GM19239 (cell line): ENCODE measurements at places on chromosomes 13 and 19.

- no peak for DNase-seq
Measured at GRCh38 chr19:21568816-21569493, 63.6 kb downstream of the ZNF429 start.

- no peak for DNase-seq
Measured at GRCh38 chr13:108741930-108742329, 112.5 kb downstream of the MYO16 start.

DNA sequence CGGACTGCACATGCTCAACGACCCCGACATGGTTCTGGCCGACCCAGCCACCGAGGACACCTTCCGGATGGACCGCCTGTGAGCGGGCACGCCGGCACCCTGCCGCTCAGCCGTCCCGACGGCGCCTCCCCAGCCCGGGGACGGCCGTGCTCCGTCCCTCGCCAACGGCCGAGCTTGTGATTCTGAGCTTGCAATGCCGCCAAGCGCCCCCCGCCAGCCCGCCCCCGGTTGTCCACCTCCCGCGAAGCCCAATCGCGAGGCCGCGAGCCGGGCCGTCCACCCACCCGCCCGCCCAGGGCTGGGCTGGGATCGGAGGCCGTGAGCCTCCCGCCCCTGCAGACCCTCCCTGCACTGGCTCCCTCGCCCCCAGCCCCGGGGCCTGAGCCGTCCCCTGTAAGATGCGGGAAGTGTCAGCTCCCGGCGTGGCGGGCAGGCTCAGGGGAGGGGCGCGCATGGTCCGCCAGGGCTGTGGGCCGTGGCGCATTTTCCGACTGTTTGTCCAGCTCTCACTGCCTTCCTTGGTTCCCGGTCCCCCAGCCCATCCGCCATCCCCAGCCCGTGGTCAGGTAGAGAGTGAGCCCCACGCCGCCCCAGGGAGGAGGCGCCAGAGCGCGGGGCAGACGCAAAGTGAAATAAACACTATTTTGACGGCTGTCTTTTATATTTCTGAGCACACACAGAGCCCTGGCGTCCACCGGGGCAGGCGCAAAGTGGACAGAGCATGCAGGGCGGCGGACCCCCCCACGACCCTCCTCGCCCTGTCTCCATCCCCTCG, 13.6 kb downstream of the COMP start:
- no peak for DNase-seq

GRCh38 chr13:103656311-103656710, 590.1 kb upstream of the SLC10A2 start:
- DNase-seq = no peak

GRCh38 chr13:29582171-29582570, 13.3 kb downstream of the SLC7A1 start:
- no peak for DNase-seq

DNA sequence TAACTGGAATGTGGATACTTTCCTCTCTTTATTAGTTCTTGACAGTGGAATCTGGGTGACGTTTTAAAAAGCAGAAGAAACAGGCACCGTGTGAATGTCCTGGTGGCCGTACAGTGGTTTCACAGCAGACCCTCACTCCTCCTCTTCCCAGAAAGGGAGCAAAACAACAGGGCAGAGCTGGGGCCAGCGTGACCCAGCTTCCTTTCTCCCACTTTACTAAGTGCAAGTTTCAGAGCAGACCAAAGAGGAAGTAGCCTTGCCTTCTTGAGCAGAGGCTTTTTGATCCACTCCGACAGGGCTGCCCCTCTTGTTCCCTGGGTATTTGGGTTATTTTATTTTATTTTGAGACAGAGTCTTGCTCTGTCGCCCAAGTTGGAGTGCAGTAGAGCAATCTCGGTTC, 19.6 kb upstream of the C19orf33 start:
- DNase-seq = peak; percentile 54

- DNase-seq = peak; percentile 25
Measured at GRCh38 chr13:110944121-110944967, 29.5 kb upstream of the ANKRD10 start.

DNA sequence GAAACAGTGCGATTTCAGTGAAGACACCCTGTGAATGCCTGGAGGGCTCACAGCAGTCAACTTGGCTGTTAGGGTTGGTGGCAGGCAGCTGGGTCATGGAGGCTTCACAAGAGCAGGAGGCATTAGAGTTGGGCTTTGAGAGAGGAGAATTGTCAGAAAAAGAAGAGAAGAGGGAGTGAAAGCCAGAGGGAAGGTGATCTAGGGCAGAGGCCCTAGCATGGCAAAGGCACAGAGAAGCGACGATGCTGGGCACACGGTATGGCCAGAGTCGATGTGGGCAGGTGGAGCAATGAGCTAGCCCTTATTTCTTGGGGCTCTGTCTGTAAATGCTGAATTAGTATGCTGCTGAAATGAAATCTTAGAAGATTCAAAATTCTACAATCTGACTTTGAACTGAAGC, 52.6 kb upstream of the OLFM4 start:
- DNase-seq = no peak

DNA sequence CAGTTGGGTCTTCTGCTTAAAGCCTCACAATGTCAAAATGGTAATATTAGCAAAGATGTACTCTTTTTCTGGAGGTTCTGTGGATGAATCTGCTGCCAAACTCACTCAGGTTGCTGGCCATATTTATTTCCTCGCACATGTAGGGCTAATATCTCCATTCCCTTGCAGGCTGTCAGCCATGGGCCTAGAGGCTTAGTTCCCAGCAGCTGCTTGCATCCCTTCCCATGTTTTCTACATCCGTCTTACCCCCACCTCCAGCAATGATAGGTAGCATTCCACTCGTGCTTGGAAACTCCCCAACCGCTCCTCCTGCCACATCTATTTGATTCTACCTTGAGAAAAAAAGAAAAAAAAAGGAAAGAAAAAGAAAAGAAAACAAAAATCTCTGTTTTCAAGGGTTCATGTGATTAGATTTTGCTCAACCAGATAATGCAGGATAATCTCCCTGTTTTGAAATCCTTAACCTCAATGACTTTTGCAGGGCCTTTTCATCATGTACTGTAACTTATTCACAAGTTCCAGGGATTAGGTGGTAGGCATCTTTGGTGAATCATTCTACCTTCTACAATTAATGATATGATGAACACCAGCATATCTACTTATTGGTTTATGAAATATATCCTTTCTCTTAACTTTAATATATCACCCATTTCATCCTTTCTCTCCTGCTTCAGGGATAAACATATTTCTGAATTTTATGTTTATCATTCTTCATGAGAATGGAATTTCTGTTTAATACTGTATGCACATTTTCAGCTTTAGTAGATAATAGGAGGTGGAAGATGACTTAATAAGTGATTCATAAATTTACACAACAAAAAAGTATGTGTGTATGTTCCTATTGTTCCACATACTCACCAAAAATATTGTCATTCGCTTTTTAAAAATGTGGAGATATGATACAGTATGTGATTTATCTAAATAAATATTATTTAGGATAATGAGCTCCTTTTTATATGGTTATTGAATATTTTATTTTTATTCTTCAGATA, 931.9 kb downstream of the SLITRK5 start:
- DNase-seq = no peak

DNA sequence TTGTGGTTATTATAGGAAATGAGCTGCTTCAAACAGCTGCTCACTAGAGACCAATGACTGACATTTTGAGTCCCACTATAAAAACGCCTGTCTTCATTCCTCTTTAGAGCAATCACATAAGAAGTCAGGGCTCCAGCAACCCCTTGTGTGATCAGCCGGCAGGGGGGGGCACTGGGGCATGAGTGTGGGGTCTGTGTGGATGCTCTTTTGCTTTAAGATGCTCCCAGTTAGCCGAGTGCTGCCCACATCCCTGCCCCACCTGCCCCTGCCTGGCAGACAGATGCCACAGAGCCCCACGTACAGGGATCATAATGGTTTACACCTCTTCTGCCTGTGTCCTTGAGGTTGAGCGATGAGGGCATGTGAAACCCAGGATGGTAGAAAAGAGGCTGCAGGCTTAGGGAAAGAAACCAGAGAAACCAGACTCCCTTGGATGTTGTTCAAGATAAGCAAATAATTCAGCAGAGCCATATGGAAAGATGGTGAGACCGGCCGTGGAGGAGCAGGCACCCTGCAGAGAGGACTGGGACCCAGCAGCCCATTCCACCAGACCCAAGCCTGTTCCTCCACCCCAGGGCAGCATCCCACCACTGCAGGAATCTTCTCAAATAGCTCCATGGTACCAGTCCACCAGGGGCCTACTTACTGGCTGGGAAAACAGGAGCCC, 55.4 kb downstream of the CHST8 start:
- DNase-seq = no peak

DNA sequence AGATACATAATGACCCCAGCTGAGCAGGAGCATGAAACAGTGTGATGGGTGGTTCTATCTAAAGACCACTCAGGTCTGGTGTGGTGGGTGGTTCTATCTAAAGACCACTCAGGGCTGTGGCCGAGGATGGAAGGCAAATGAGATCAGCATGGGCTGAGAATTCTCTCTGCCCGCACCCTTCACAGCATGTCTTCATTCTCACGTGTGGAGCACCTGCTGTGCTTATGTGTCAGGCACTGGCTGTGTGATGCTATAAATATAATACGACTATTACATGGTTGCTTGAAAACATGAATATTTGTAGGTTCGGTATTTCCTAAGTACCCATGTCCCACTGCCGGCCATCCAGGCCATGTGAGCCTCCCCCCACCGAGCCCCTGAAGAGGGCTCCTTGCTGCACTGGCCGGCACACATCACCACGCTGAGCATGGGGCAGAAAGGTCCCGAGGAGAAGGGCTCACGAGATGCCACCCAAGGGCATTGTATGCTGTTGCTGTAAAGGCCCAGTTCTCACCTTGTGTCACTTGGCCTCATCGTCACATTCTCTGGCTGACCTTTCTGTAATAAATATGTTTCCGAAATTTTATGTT, 810.2 kb downstream of the UQCRFS1 start:
- DNase-seq = no peak

DNA sequence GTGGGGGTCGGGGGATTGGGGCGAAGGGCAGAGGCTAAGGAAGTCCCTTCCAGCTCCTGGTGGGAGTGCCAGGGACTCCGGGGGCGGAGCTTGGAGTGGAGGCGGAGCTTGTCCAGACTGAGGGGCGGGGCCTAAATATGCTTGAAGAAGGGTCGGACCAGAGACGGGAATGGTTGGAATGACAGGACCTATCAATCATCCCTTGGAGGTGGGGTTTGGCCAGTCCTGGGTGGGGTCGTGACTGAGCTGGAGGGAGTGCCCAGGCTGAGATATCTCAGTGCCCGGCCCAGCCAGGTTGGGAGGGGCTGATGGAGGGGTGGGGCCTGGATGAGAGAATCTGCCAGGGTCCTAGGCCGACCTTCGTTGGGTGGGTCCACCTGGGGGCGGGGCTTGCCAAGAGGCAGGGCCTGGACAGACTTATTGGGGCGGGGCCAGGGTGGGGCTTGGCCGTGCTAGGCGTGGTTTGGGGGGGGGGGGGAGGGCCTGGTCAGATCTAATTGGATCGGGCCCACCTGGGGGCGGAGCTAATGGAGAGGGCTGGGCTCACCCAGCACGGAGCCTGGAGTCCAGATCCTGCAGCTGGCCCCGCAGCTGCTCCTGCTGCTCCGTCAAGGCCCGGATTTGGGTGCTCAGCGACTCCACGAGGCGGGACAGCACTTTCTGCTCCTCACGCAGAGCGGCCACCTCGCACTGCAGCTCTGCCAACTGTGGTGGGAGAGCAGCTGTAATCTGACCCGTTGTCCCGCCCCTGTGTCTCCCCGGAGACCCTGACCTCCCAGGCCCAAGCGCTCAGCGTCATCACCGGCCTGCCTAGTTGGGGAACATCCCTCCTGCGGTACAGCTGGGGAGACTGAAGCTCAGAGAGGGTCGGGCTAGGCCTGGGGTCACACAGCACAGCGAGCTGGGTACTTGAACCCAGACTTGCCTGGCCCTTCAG, 2.6 kb upstream of the WIZ start:
- no peak for DNase-seq

GRCh38 chr13:90385781-90386489, 961.6 kb upstream of the MIR17HG start:
- DNase-seq = no peak

- no peak for DNase-seq
Measured at GRCh38 chr13:76750126-76750525, 136.1 kb downstream of the KCTD12 start.

DNA sequence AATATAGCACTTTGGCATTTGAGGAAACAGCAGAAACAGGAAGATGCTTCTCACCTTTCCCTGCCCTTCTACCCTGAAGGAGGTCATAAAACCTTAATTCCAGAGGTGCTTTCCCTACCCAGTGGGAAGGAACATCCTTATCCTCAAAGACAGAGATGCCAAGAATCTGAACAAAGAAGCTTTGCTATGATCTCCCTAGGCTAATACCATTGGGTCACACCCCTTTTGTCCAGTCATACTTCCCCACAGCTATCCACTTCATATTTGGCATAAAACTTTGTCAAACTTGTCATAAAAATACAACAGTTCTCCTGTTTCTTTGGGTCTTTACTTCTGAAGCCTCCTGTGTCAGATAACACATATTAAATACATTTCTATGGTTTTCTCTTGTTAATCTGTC, 21.7 kb upstream of the RXFP2 start:
- DNase-seq = no peak

DNA sequence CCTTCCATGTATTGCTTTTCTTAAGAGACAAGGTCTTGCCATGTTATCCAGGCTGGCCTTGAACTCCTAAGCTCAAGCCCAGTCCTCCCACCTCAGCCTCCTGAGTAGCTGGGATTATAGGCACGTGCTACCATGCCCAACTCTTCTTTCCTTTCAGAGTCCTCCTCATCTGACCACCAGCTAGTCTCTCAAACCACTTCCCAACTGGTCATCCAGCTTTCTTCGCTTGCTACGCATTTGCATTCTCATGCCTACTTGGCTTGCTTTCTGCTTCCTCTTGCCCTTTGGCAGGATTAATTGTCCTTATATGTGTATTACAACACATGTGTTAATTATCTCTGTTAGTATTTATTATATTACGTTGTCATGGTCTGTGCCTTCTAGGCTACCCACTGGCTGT, 6.3 kb downstream of the GPR18 start:
- DNase-seq = no peak

- no peak for DNase-seq
Measured at GRCh38 chr13:44292545-44292944, 81.1 kb upstream of the SERP2 start.

- DNase-seq = no peak
Measured at GRCh38 chr13:93775027-93775426, 548.4 kb downstream of the GPC6 start.

- DNase-seq = no peak
Measured at GRCh38 chr19:55145232-55145631, 3.8 kb downstream of the TNNT1 start.

GRCh38 chr13:81686877-81687276, 1346.0 kb upstream of the SPRY2 start:
- DNase-seq = no peak

- DNase-seq = no peak
Measured at GRCh38 chr13:107516517-107516916, 698.8 kb downstream of the LIG4 start.

GRCh38 chr13:33401238-33401637, 115.7 kb upstream of the STARD13 start:
- no peak for DNase-seq

DNA sequence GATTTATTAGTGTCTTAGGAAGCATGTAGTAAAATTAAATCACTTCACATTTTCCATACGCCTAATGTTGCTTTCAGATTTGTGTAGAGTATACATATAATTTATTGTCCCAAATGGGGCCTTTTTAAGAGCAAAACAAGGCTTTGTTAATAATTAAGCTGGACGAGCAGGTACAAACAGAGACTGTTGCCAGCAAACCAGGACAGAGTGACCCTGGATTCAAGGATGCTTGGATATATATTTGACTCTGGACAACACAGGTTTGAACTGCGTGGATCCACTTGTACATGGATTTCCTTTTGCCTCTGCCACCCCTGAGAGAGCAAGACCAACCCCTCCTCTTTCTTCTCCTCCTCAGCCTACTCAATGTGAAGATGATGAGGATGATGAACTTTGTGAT, 454.9 kb downstream of the PCDH9 start:
- no peak for DNase-seq

GRCh38 chr13:112693831-112694497, 4.1 kb downstream of the ATP11A start:
- DNase-seq = no peak
